Cardiac muscle cell (in vitro differentiated cells and primary cell): ENCODE measurements at places on chromosomes 1 and 21. TPM values are rescaled to one million over a fixed set of nuclear protein-coding genes. Genes with fewer than 3 reads are reported as not detected.

GRCh38 chr21:38733972-38734546 is 71.7 kb upstream of the ETS2 start:
- DNase-seq: peak; percentile 88

GRCh38 chr1:27053977-27054753 is 41.5 kb upstream of the TENT5B start:
- DNase-seq: no peak

- DNase-seq: peak; percentile 51
Observed at GRCh38 chr1:192604979-192605620, 29.5 kb downstream of the RGS1 start.

GRCh38 chr1:209431813-209432442 is 151.6 kb upstream of the CAMK1G start:
- DNase-seq: no peak

The HES2 gene
- total RNA-seq: not detected in 2 replicates

GRCh38 chr1:9442278-9442846 is 96.9 kb upstream of the SLC25A33 start:
- no peak for DNase-seq

- DNase-seq: peak; percentile 41
Observed at GRCh38 chr1:158972841-158973240, 36.9 kb upstream of the IFI16 start.

GRCh38 chr1:17011439-17012307 is at the start of gene ATP13A2:
Gene ATP13A2, minus strand, starts transcription at chr1:17011928. Its CDS starts 190 bp downstream, at chr1:17011738.
- peak; percentile 92 for DNase-seq

- no peak for DNase-seq
Observed at GRCh38 chr1:9711466-9712020, 60.0 kb downstream of the PIK3CD start.

- no peak for DNase-seq
Observed at GRCh38 chr1:172778456-172779455, 119.9 kb downstream of the FASLG start.

GRCh38 chr1:9494936-9495758 is 44.1 kb upstream of the SLC25A33 start:
- peak; percentile 73 for DNase-seq

The ZBTB8B gene
- total RNA-seq: 1.8 and 2.1 TPM in 2 replicates

GRCh38 chr1:241606544-241606943 is 33.6 kb downstream of the CHML start:
- DNase-seq: no peak

The SPRR1B gene
- not detected in 2 replicates for total RNA-seq

DNA sequence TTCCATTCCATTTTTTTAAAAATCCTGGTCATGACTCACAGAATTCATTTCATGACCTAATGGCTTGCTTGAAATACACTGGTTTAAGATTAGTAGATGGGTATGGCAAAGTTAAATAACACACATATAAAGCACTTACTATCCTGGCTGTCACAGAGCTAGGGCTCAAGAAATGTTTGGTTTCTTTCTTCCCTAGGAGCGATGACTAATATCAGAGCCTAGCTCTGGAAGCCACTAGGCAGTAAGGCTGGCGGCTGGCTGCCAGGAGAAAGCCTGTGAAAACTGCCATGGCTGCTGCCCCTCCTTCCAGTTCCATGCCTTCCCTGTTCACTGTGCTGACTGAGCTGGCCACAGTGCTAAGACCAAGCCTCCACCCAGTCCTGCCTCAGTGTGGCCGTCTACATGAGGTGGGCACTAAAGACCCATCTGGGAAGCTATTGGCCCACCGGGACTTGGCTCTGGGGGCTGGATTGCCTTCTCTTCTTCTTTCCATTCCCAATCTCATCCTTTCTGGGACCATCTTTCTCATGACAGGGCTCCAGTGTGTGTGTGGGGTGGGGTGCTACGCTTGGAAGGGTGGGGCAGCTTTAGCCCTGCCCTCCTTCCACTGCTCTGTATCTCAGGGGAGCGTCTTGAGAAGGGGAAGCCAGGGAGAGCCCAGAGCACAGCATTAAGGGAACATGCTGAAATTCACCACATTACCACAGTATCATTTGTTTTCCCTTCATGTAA is 10.8 kb upstream of the ASCL5 start:
- no peak for DNase-seq

DNA sequence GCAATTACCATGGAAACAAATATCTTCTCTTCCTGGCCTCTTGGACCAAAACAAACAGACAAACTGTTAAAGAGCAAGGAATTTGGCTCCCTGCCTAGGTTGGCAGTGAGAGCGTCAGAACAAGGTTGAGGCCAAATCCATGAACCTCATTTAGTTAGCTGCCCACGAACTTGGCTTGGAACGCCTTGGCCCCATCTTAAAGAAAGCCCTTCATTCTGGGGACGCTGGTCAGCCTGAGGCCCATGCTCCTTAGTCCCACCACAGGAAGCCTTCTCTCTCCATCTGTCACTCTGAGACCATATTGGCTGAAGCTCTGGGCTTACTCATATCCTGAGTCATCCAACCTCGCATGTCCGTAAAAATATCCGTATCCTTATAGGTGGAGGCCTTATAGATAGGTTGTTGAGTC is 62.4 kb upstream of the DIRAS3 start:
- DNase-seq: peak; percentile 90

DNA sequence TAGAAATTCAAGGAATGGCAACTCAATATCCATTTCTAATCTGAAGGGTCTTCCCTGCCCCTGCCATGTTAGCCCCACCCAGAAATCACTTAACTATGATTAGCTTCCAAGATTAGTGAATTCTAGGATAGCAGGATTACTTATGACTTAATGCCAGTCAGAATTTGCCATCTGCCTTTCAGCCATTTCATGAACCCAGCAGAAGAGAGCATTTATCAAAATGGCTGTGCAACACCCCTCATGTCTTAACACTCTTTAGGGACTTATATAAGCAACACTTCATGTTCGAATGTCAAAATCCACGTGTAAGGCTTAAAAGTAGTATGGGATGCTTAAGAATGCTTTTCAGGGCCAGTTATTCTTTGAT is 288.5 kb downstream of the NFIA start:
- DNase-seq: no peak

- no peak for DNase-seq
Observed at GRCh38 chr1:219771080-219771479, 157.3 kb downstream of the SLC30A10 start.

DNA sequence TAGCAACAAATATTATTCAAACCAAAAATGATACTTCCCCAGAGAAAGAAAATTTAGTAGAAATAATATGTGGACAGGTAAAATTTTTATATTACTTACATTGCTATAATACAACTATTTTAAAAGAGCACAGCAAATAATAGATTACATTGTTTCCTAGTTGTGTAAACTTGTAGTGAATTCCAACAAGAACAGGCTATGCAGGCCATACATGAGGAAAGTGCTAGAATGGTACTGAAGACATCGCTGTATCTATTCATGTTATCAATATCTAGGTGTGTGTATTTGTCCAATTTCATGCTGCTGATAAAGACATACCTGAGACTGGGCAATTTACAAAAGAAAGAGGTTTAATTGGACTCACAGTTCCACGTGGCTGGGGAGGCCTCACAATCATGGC is 47.9 kb upstream of the ADGRL2 start:
- no peak for DNase-seq

- DNase-seq: no peak
Observed at GRCh38 chr1:173300061-173301044, 93.2 kb upstream of the TNFSF4 start.

DNA sequence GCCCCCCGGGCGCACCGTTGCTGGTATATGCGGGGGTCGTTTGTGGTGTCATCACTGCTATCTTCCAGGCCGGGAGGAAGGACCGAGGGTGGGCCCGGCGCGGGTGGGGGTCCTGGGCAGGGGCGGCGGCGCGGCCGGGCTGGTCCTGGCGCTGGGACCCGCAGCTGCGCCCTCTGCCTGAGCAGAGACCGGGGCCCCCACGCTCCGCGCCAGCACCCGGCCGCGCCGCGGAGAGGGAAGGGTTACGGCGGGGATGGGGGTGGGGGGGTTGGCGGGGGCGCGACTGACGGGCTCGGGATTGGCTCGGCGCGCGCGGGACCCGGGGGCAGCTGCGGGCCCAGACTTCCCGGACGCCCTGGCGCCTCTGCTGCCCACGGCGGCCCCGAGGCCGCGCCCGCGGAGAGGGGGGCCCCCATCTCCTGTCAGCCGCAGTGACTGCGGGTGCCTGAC is 13.8 kb upstream of the SAMD11 start:
- no peak for DNase-seq

- DNase-seq: no peak
Observed at GRCh38 chr1:226616636-226617035, 68.1 kb downstream of the STUM start.

DNA sequence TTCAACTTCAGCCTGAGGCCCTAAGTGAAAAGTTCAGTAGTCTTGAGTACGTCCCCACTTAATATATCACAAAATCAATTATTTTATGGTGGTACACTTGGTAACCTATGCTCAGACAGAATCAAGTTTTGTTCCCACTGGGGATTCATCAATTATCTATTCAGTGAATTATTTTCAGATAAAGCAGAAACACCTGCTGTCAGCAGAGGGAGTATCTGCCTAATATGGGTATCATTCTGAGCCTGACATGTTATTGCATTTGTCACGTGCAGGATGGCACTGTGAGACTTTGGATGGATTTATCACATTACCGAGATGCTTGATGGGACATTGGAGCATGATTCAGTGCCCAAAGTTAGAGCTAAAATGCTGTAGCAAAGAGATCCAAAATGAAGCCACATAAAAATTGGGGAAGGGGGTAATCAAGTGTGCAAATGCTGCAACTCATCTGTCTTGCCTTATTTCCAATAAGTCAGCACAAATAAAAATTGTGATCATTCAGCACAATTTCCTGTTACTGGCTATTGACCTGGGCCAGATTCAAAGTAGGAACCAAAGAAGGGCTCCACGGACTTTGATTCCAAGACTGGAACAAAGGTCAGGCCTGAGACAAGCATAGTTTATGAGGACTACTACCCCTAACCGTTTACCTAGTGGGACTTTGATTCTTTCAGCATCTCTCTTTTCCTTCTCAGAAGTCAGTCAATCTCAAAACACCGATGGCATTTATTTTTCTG is 657.6 kb downstream of the LMO4 start:
- no peak for DNase-seq

DNA sequence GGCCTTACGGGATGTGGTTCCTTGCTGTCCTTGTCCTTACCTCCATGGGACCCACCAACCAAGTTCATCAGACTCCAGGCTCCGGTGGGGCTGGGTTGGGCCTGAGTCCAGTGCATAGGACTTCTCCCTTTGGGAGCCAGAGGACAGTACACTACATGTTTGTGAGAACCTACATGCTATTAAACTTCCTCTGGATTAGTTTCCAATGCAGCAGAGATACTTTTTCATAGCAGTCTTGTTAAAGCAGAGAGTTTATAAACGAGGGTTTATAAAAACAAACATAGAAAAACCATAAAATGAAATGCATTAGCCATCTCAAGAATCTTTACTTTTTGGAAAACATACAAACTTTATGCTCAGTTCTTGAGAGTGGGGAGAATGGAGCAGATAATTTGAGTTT is 33.4 kb downstream of the INKA2 start:
- DNase-seq: no peak

The TUFT1 gene
- 7.0 TPM in 2 replicates for total RNA-seq

- DNase-seq: no peak
Observed at GRCh38 chr1:110707232-110707631, 32.5 kb upstream of the KCNA3 start.

- no peak for DNase-seq
Observed at GRCh38 chr1:204350312-204350711, 9.4 kb downstream of the PLEKHA6 start.

DNA sequence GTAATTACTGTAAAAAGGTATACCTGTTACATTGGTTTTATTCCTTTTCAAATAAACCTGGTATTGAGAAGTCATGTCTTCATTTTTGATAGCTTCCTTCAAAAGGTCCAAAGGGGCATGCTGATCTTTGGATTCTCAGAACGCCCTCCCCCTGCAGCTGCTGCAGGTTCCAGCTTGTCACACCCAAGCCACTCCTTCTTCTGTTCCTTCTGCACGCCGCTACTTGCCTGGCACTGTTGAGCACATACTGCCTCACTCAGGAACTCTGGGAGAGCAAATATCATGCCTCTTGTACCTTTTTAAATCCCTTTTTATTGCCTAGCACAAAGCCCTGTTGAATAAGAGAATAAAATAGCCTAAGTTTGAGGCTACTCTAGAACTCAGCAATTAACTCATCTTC is 136.9 kb downstream of the BARHL2 start:
- no peak for DNase-seq

DNA sequence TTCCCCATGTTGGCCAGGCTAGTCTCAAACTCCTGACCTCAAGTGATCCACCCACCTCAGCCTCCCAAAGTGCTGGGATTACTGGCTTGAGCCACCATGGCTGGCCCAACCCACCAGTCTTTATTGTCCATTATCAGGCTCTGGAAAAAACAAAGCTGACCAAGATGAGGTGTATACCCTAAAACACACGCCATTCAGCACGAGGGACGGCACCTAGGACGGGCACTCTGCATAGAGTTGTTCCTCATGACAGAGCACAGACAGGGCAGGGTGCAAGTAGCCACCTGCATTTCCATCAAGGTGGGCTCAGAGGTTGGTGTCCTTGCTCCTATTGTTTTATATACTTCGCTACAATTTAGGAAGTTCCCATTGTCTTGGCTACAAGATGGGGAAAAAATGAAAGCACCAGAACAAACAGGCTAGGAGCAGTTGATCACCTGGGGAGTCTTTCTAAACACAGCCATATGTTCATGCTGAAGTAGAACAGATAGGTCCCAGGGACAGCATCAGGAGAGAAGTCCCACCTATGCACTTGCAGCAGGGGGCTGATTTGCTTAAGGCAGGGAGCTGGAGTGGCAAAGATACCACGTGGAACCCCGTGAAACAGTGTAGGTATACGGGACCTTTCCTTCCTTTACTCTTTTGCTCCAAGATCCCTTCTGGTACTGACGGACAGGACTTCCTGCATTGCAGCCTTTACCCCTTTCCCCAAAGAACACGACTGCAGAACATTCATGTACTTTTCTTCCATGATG is 4.5 kb downstream of the KRTCAP2 start:
- DNase-seq: no peak

The GOLT1A gene
- total RNA-seq: 0.33 and 0.74 TPM in 2 replicates

The TDRD10 gene
- 0.51 and 0.53 TPM in 2 replicates for total RNA-seq

DNA sequence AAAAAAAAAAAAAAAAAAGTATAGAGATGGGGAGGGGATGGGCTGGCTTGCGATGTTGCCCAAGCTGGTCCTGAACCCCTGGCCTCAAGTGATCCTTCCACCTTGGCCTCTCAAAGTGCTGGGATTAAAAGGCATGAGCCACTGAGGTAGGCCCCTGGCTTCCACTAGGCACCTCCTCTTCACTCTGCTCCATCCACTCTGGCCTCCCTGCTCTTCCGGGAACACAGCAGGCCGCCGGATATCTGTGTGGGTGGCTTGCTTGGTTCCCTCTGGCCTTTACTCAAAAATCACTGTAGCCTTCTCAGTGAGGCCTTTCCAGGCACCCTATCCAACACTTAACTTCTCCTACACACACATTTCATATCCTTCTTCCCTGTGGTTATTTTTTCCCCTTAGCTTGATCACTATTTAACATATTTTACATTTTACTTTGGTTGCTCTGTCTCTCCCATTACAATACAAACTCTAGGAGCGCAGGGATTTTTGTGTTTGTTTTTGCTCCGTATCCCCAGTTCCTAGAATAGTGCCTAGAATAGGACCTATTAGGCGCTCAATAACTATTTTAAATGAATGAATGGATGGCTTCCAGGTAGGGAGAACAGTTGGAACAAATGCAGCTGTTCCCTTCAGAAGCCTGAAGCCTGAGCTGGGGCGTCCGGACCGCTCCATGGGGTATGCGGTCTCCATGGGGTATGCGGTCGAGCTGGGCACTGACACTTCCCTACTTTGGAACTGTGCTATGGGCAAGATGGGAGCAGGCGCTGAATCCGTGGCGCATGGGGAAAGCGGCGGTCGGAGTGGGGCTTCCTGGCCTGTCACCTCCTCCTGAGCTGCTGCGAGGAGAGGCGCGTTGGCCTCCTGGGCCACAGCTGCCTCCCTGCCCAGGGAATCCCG is 46.7 kb downstream of the H3-3A start:
- peak; percentile 83 for DNase-seq
